ENCODE measurements at places on chromosomes 4 and X.

DNA sequence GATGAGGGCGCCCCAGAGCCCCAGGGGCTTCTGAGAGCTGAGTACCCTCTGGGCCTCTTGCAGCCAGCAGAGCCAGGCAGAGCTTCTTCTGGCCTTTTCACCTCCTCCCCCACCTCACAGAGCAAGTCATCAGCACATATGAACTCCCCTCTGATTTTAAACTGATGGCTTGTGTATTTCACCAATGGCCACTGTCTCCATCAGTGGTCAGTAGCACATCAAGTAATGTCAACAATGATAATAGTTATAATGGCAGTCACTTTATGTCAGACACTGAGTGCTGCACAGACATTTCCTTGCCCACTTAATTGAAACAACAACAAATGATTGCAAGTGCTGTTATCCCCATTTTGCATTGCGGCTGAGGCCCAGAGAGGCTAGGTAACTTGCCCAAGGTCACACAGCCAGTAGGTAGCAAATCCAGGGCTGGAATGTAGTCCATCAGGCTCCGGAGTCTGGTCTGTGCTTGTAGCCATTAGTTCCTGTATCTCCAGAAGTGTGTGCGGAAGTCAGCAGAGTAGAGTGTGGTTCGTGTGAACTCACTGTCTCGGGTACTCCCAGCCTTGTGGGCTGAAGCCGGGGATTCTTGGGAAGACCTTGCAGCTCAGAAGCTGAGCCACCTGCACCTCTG, 3.0 kb downstream of the ATP2B3 start:
- no peak for DNase-seq

DNA sequence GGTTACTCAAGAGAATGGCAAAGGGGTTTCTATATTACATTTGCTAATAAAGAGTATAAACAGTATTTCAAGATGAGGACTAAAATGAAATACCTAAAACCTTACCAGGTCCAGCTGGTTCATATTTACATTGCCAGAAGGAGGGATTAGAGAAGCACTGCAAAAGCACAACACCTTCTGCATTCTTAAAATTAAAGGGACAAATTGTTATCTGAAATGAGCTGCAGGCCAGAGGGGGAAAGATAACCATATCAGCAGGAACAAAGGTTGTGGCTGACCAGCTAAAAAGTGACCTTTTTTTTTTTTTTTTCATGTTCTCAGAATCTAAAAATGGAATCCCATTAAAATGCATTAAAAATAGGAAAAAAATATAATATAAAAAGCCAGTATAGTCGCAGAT, 39.7 kb downstream of the AFF2 start:
- DNase-seq, result no peak

DNA sequence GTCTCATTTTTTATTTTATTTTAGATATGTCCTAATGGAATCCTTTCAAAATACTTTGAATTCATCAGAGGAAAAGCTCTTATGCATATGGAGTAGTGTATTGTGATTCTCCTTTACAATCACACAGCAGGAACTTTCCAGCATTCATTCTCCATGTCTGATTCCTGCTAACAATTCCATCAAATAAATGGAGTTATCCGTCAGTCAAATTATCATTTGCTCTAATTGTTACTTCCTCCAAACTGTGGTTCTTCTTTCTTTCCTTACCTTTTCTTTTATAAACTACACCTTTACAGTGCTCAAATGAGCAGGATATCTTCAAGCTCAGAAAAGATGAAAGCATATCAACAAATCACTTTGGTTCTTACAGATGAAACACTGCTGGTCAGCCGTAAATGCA, 80.4 kb downstream of the EPHA5 start:
- no peak for DNase-seq

- no peak for DNase-seq
Observed at GRCh38 chrX:19256986-19257385, 86.7 kb upstream of the PDHA1 start.

DNA sequence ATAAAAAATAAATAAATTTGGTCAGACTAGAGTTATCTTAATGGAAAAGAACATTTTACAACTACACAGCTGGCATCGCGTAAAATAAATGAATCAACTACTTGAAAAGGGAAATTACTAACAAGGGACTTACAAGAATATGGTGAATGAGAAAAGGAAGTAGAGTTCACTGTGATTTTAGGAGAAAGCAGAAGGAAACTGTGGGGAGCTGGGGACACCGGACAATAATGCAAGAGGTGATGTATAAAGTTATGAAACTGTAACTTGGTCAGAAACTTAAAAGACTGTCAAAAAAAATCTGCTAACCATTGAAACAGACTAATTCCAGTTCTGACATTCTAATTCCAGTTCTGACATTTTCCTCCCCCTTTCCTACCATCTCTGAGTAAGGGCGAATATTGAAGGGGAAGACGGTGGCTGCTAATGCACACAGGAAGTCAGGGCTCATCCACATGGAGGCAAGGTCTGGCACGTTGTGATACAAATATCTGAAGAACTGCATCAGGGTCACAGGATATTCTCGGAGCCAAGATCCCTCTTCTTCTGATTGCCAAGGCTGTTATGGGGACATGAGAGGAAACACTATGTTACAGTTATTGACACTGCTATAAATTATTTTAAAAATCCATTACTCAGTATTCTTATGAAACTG, 170.5 kb downstream of the CDS1 start:
- DNase-seq, result no peak

DNA sequence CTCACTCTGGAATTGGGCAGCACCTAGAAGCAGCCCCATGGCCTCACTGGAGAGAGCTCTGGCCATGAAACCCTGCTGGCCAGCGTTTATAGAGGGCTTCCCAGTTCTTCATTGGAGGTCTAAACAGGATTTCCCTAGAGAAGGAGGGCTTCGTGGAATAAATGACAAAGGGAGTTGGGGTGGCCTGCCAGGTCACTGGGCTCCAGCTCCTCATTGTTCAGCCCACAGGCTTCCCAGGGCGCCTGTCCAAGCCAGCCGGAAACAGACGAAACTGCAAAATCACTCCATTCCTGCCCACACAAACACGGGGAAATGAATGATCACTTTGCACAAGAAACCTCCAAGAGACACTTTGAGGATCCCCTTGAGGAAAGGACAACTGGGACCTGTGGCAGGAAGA, 189.7 kb downstream of the TSPAN5 start:
- no peak for DNase-seq

DNA sequence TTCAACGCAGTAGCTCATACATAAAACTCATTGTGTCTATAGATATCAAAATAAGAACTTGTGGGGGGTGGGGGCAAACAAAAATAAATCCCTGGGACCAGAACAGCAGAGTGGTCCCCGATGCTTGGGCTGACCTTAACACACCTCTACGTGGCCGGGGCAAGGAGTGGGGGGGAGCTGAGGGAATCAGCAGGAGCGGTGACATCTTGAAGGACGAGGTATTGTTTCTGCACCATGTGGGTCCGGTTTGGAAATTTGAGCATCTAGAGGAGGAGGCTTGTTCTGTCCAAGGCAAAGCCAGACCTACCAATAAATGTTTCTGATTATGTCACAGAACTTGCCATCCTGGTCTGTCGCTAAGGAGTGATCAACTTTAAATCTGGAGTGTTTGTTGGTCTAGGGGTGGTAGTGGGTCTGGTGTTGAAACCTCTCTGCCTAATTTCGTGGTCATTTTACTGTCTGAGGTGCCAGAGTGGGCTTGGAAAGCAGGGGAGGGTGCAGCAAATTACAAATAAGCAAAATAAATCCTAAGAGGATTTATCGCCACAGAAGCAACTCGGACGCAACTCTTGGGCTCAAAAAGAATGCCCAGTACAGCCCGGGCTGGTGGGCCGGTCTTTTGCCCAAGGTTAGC, 774 bp upstream of the RAPGEF2 start:
- DNase-seq, result no peak

- DNase-seq, result no peak
Observed at GRCh38 chrX:9846631-9847030, 60.4 kb downstream of the SHROOM2 start.

- no peak for DNase-seq
Observed at GRCh38 chrX:37468124-37468739, 103.2 kb upstream of the LANCL3 start.
